ENCODE measurements at places on chromosomes 6 and 20. TPM values are rescaled to one million over a fixed set of nuclear protein-coding genes. Genes with fewer than 3 reads are reported as not detected.

- DNase-seq: no peak
These were observed 44.5 kb downstream of the SULF2 start for GRCh38 chr20:47740862-47741184.

GRCh38 chr6:65776332-65776731, 69.3 kb upstream of the EYS start:
- DNase-seq: no peak

- DNase-seq: no peak
These were observed 19.0 kb downstream of the TOMM34 start for GRCh38 chr20:44941120-44941691.

GRCh38 chr6:24004062-24004461, 122.0 kb upstream of the NRSN1 start:
- DNase-seq: no peak

GRCh38 chr20:60237981-60238380, 279.8 kb downstream of the CDH26 start:
- DNase-seq: no peak

- DNase-seq: no peak
These were observed 7.0 kb downstream of the MRPS18A start for GRCh38 chr6:43680308-43681200.

DNA sequence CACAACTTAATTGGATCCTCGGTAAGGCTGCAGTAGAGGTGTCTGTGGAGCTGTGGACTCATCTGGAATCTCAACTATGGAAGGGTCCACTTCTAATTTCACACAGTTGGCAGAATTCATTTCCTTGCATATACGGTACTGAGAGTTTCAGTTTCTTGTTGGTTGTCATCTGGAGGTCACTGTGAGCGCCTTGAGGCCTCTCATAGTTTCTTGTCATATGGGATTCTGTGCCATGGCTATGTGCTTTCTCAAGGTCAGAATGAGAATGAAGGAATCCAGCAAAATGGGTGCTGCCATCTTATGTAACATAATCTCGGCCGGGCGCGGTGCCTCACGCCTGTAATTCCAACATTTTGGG, 298.2 kb downstream of the DOK5 start:
- DNase-seq: no peak

DNA sequence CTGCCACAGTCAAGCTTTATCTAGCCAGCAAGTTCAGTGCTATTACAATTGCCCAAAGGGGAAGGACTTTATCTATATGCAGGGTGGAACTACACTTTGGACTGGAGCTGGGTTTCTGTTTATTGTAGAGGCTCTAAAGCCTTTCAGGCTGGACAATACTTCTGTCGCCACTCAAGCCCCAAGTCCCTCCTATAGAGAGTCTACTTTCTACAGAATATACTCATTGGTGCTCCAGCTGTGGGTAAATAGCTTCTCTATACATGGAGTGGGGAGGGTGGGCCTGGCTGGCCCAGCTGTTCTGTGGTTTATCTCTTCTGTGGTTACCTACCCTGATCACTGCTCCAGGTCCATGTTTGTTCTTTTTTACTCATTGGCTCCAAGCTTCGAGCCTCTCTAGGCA, 151.8 kb upstream of the MYLIP start:
- no peak for DNase-seq

GRCh38 chr6:169183233-169183632, 70.4 kb downstream of the THBS2 start:
- no peak for DNase-seq

DNA sequence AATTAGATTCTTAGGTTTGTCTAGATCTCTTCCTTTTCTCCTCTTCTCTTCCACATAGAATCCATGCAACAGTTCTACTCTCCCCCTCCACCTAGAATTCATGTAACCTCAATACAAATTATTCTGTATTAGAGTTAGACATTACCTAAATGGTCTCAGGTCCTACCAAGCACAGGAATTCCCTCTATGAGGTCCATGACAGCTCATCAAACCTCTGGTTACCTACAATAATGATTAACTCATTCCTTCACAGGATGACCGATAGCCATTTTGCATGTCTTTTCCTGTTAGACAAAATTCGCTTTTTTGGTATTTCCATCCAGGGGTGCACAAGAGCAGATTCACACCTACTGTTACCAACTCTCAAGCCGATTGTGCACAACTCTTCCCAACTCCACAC, 27.4 kb upstream of the BMP2 start:
- no peak for DNase-seq

GRCh38 chr20:16432466-16433292, 140.6 kb downstream of the KIF16B start:
- no peak for DNase-seq

GRCh38 chr6:101980924-101981323, 587.4 kb downstream of the GRIK2 start:
- DNase-seq: no peak

DNA sequence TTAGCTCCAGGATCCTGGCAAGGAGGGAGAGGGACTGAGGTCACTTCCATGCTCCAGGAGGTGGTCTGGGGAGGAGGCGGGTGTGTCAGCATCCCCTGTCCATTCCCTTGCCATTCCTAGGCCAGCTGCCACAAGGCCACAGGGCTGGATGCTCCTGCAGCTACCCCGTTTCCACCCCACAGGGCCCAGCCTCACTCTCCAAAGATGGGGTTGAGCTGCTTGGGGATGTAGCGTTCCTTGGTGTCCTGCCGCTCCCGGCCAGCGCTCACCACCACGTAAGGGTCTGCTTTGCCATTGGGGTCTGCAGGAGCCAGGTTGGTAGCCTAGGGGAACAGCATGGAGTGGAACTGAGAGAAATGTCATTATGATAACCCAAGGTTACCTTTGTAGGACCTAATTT, 23.0 kb downstream of the ERGIC3 start:
- no peak for DNase-seq

The FERMT1 gene
- not detected for total RNA-seq

The RALY gene
- total RNA-seq: 233 TPM

The RSPO4 gene
- total RNA-seq: not detected
